ENCODE measurements at places on chromosomes 12 and 14.

- no peak for DNase-seq
Observed at GRCh38 chr12:42539696-42540095, 49.9 kb downstream of the PRICKLE1 start.

DNA sequence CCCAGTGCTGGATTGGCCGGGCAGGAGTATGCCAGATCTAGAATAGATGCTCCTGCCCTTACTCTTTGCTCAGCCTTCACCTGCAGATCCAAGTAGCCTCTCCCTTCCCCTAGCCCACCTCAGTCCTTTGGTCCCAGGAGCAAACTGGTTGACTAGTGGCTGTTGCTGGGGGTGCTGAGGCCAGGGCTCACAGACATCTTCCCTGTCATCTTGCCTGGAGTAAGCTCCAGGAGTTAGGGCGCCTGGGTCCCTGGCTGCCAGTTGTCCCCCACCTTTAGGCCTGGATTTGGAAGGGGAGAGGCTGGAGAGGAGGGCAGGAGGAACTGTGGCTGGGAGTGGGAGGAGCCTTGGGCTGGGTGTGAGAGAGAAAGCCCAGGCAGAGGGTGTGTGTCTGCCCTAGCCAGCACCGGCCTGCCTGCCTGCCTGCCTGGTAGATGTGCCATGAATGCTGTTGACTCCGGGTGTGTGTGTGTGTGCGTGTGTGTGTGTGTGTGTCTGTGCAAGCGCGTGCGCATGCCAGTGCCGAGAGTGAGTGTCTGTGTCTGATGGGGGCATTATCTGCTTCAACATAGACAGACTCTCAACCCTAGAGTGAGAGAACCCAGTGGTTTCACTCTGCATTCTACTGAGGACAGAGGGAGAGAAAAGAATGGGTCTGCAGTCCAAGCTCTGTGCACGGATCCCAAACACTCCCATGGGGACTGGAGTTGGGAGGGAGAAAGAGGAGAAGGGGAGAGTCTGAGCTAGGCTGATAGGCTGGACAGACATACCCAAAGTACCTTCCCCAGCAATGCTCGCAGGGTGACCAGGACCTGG is 845 bp upstream of the RARG start:
- DNase-seq, result no peak

- DNase-seq, result peak; percentile 1
Observed at GRCh38 chr12:114982760-114983159, 298.8 kb upstream of the TBX3 start.

DNA sequence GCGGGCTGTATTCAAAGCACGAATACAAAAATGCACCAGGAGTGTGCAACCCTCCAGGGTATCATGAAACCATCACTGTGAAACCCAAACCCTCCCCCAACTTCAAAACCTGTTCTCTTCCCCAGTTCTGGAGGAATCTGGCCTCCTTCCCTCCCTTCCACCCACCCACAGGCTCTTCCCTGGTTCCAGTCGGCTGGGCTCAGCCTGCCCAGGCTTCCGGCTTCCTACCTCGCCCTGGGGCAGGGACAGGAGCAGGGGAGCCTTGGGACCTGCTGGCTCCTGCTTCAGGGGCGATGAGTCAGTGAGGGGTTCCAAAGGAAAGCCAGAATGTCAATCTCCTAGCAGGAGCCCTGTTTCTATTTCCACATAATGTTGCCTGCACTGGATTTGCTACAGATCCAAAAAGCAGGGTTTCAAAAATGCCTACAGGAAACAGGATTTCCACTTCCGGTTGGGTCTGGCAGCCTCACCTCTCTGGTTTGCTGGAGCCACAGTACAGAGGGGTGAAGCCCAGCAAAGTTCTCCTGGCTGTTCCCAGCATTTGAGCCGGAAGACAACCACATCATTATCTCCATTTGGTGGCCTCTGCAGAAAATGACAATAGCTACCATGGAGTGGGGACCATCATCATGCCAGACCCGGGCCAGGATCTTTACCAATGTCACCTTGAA is 278.3 kb downstream of the DPF3 start:
- DNase-seq, result no peak

DNA sequence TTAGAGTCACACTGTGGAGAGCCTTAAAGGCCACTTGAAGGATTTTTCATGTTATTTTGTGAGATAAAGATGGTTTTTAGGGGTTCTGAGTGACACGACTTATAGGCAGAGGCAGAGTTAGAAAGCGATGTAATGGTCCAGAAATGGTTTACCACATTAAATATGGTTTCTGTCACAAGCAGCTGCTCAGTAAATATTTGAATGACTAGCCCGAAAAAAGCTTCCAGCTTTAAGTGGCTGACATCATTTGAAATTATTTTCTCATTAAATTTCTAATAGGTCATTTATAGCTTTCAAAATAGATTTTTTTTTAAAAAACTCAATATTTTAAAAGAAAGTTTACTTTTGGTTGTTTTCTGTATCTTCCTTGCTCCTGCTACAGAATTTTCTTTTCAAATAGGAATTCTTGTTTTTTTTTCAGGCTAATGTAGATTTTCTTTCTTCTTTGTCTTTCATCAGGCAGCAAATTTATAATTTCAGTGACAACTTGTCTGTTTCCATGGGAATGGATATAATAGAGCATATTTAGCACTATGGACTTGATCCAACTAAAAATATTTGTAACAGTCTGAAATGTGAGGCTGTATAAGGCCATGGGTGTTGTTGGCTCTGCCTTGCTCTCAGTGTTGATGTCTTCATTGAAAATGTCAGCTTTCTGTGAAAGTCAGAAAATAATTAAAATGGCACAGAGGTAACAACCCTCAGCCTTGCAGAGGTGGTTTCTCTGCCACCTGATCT is 700.0 kb downstream of the TMTC2 start:
- no peak for DNase-seq

DNA sequence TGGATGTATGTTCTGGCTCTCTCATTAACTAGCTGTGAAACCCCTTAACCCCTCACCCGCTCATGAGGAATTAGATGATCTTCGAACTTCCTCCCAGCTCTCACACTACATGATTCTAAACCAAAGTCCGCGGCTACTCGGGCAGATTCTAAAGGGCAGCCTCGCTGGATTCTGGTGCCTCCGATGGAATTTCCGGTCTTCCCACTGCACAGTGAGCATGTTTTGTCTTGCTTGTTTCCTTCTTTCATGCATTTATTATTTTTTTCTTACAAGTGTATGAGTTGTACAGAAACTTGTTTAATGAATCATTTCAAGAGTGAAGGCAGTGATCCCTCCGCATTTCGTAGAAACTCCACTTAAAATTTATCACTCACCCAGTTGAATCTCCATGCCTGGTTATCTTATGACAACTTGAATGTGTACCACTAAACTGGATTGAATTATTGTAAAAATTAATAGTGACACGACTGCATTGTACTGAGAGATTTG is 4.5 kb upstream of the HCAR3 start:
- no peak for DNase-seq

GRCh38 chr12:51224625-51225024 is 6.8 kb upstream of the POU6F1 start:
- DNase-seq, result no peak

DNA sequence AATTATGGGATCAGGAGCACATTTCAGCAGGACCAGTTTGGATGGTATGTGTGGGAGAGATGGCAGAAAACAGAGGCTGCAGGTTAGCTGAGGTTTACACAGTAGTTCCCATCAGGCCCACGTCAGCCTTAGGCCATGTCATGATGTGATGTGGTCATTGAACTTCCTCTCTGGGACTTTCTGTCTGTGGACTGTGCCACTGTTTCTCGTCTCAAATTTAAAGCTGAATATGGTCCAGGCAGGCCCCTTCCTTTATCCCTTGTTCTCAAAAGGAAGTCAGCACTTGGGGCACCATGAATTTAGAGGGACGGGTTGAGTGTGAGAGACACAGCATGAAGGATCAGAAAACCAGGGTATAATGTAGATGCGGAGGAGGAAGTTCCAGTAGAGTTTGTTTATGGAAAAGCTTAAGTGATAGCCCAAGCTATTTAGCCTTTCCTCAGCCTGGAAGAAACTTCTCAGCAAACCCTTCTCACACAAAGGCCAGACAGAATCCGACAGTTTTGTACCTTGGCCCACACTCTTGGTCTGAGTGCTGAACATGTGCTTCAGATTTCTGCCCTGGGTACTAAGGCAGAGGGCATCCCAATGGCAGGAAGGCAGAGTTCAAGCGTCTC is 3.6 kb upstream of the IGFBP6 start:
- DNase-seq, result no peak
